ENCODE measurements at places on chromosomes 2 and 18.

GRCh38 chr2:158893026-158893425 lies 75.4 kb upstream of the TANC1 start:
- no peak for DNase-seq

DNA sequence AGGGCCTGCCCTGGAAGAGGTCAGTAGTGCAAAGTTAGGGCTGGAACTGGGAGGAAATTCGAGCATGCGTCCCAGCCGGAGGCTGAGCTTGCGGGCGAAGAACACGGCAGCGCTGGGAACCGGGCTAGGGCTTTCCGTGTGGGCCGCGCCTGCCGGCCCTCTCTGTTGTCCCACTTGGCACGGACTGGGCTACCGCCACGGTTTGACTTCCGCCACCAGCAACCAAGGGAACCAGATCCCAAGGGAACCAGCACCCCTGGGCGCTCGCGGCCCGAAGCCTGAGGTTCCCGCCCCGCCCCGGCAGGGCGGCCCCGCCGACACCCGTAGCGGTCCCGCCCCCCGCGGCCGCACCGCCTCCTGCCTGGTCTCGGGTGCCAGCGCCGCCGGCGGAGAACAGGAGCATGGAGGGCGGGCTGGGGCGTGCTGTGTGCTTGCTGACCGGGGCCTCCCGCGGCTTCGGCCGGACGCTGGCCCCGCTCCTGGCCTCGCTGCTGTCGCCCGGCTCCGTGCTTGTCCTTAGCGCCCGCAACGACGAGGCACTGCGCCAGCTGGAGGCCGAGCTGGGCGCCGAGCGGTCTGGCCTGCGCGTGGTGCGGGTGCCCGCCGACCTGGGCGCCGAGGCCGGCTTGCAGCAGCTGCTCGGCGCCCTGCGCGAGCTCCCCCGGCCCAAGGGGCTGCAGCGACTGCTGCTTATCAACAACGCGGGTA lies at the start of gene SPR:
Gene SPR (plus strand): TSS at position 377 of the 708 bp plus-strand sequence. CDS start 25 bp downstream, at position 402.
- peak; percentile 10 for DNase-seq

- no peak for DNase-seq
Observed at GRCh38 chr2:24493713-24494112, 2.7 kb downstream of the NCOA1 start.

DNA sequence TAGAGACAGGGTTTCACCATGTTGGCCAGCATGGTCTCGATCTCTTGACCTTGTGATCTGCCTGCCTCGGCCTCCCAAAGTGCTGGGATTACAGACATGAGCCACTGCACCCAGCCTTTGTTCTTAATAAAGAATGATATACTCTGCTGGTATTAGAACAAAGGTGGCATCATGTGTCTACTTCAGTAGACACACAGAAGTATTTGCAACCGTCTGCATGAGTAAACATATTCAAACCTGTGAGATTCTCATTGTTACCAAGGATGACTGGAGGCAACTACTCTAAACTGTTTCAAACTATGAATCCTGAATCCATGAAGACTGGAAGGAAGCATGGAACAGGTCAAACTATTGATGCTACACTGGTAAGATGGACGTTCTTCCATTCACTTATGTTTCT lies 32.1 kb downstream of the MBD2 start:
- no peak for DNase-seq

- DNase-seq: no peak
Observed at GRCh38 chr2:129880309-129880708, 99.2 kb upstream of the RAB6C start.

DNA sequence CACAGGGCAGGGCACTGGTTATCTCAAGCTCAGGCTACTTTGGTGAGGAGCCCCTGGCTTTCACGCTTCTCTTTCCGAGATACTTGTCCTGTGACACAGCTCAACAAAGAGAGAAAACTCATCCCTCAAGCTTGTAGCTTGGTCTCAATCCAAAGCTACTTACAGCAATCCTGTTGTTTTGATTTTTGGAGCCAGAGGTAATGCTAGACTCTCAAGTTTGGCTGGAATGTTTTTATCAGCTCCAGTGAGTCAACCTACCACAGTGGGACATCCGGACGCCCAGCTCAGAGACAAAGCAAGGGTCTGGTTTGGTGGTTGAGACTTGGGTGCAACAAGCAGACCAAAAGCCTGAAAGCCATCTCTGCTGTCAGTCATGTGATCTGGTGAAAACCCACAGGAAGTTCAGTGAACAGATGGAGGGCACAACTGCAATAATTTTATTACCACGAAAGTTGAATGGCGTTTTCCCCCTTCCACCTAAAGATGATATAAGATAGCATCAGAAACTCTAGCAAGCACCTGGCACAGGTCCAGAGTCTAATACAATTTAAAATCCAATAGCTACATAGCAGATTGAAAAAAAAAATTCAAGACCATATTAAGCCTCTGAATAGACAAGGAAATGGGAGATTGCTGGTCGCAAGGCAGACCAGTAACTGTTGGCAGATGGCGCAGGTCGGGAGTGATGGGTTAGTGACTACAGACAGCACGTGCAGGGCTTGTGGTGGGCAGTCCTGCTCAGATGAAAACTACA lies 102.3 kb upstream of the SMAD7 start:
- no peak for DNase-seq

GRCh38 chr2:69482471-69482870 lies 45.2 kb upstream of the NFU1 start:
- no peak for DNase-seq

DNA sequence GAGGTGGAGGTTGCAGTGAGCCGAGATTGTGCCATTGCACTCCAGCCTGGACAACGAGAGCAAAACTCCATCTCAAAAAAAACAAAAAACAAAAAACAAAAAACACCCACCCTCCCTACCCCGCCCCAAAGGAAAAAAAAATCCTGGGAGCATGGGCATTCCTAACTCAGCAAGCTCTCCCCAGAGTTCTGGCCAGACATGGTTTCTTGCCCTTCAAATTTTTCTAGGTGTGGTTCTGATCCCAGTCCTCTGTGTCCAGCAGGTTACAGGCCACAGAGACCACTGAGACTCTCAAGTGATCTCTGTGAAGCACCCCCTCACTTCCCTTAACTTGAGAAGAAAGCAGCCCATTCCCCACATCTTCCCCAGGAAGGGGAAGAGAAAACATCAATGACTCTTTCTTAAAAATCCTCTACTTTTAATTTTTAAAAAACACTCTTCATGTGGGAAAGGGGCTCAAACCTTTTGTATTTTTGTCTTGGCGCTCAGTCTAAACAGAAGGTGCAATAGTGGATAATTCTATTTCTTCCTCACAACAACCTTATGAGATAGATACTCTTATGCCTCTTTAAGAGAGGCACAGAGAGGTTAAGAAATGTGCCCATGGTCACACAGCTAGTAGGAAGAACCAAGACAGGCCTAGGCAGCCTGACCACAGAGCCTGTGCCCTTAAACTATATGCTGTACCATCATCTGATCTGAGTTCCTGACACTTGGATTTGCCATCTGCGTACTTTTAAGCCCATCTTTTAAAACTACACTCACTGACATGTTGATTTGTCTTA lies 6.9 kb upstream of the KCNE4 start:
- no peak for DNase-seq

DNA sequence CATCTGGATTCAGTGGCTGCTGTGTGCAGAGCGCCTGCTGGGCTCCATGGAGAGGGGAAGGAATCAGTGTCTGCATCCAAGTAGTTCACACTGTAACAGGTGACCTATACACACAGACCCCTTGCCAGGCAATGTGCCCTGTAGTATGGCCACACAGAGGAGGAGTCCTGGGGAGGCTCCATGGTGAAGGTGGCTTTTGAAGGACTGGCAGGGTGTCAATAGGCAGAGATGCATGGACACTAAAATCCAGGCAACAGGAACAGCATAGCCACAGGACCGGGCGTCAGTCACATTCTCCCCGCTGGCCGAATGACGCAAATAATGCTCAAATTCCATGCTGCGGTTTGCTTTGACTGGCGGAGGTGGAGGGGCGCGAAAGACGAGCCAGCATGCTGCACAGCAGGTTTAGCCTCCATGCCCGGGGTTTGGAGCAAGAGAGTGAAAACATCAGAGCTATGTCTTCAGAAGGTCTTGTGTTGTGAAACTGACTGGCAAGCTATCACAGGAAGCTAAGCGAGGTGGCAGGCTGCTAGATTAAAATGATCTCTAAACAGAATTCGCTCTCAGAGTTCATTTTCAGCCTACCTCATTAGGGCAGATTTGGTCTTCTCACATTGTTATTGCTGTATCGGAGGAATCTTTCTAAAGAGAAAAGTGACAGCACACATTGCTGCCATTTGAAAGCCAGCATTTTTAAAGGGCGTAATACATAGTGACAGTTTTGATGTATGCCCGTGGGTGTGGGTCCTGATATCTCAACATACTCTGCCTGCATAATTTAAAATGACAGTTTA lies 1.2 kb upstream of the CHMP1B start:
- DNase-seq: peak; percentile 15

DNA sequence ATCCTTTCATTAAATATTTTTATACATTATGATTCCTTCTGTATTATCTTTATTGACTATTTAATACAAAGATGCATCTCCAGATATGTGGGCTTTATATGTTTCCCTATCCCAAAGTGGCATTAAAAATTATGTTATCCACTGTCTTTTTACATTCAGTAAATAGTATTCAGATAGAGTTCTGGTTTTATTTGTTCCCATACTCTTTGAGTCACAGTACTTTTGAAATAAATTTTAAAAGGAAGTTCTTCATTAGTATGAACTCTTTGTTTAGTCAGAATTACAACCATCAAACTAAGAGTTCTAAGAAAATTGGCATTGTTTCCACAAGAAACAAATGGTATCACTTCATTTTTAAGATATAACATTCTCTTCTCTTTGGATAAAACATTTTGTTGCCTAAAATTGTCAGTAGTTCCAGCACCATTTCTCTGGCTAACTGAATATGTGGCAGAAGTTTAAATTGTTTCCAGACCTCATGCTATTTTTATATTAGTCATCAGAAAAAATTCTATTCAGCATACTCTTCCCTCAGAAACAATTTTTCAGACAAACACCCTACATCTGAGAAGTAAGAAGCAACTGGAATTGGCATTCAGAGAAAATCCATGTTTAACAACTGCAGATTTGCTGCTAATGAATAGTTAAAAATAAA lies 88.5 kb upstream of the COL5A2 start:
- DNase-seq: no peak

- DNase-seq: no peak
Observed at GRCh38 chr2:55115761-55116597, 65.7 kb upstream of the RTN4 start.

DNA sequence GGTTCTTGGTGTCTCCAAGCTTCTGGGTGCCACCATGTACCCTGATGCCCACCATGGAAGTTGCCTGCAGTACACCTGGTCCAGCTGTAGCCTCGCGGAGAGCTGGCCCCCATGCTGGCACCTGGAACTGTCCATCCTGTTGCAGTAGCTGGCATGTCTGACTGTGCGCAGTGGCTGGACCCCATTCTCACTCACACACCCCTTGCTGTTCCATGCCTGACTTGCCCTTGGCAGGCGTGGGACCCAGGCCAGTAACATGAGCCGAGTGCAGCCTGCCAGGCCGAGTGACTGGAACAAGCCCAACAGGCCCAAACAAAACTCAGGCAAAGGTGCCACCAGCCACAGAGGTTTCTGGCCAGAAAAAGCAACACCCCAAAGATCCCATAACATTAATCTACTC lies 73.8 kb downstream of the NEURL3 start:
- DNase-seq: no peak

DNA sequence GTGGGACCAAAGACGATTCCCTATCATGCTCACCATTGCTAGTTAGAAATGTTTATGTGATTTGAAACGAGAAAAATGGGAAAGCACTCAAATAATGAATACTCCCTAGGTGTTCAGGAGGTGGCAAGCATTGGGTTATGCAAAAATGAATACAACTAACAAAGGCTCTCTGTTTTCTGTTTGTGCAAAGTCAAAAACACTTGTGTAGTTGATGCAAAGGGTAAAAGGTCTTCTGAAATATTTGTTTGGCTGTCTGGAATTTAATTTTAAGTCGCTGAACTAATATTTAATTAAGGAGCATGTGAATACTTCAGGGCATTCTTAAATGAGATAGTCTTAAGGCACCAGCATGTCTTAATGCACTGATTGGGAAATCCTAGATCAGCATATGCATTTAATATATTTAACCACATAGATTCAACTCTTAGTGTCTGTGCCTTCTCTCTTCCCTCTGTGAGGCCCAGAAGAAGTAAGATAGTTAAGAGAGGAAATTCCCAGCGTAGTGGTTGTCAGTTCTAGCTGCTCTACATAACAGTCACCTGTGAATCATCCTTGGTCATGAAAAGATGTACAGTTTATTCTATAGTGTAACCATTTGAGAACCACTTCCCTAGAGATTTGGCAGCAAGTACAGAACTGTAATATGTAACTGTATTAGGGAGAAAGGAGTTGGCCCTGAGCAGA lies 111.9 kb downstream of the EPC2 start:
- DNase-seq: no peak

GRCh38 chr2:160289831-160290230 lies 89.8 kb upstream of the ITGB6 start:
- no peak for DNase-seq

Measured in stimulated activated CD8-positive, alpha-beta memory T cell treated with anti-CD3 and anti-CD28 coated beads, Interleukin-4, amount 100 ng/mL, for 4 hours (primary cell).